ENCODE measurements at places on chromosomes 7 and 10.

GRCh38 chr7:74495112-74496086 lies 41.7 kb downstream of the GTF2IRD1 start:
- H3K4me1 ChIP-seq, result peaks cover 26% of the 10 kb centered on the region
- peak overlapping the region; percentile 25 for H3K27ac ChIP-seq
- H3K4me3 ChIP-seq, result no peak overlapping the region
- H3K36me3 ChIP-seq, result peaks cover 33% of the 10 kb centered on the region

- no peaks in the 10 kb centered on the region for H3K27me3 ChIP-seq
- H3K27ac ChIP-seq, result no peak overlapping the region
- H3K36me3 ChIP-seq, result no peaks in the 10 kb centered on the region
These were observed 29.8 kb upstream of the SDK1 start for GRCh38 chr7:3271298-3271697.

DNA sequence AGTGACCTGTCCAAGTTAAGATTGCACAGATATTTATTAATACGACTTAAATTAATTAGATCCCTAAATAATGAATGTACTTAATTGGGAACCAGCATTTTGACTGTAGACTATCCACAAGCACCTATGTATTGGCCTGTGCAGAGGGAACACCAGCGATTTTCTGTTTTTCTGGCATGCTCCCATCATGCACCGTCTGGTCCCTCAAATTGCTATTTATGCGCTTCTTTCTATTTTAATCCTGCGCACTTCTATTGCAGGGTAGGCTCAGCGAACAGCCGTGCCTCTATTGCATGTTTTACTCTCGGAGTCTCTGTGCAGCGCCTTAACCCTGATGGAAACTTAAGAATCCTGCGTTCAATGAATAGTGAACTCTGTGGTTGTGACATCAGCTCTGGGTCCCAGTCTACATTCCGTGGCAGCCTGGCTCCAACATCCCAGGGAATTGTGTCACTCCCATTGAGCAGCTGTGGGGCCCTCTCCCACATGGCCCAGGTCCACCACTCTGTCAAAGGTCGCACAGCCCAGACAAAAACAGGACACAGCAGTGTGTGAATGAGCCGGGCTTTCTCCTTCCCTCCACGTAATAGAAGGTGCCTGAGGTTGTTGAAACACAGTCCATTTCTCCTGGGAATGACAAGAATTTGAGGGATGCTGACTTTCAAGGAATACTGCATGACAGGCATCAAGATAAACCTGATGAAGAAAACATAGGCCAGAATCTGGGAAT lies 239.7 kb upstream of the KLF6 start:
- H3K4me1 ChIP-seq, result no peaks in the 10 kb centered on the region
- no peak for DNase-seq
- no peak overlapping the region for H3K27ac ChIP-seq

DNA sequence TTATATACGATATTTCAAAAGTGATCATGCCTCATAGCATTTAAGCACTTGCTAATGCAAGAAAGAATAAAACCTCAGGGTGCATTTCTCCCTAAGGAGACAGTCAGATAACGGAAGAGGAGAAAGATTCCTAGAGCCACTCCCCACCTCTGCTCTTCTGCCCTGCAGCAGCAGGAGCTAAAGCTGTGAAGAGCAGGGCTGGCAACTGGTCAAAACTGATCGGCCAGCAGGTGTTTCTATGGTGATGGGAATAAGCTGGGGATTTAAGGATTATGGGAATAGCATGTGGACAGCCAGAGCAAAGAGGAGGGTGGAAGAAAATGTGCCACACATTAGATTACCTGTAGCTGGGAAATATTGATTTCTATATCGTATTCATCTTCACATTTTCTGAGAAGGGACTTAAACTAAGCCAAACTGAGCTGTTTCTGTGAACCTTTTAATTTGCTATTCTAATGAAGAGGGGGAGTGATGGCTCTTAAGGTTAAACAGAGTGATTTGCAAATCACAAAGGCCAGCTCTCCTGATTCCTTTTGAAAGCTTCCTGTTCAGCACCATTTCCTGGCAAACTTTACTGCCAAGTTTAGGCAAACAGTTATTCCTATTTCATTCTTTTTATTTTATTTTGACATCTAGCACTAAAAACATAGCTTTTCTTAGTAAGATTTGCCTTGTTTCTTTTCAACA lies 268.9 kb upstream of the PFKP start:
- H3K36me3 ChIP-seq, result no peaks in the 10 kb centered on the region
- no peak overlapping the region for H3K4me3 ChIP-seq
- DNase-seq, result no peak
- no peak overlapping the region for H3K27ac ChIP-seq

- no peaks in the 10 kb centered on the region for H3K27me3 ChIP-seq
- H3K4me3 ChIP-seq, result no peak overlapping the region
- no peaks in the 10 kb centered on the region for H3K4me1 ChIP-seq
- DNase-seq, result no peak
These were observed 195.7 kb upstream of the CELF2 start for GRCh38 chr10:10821926-10822325.

DNA sequence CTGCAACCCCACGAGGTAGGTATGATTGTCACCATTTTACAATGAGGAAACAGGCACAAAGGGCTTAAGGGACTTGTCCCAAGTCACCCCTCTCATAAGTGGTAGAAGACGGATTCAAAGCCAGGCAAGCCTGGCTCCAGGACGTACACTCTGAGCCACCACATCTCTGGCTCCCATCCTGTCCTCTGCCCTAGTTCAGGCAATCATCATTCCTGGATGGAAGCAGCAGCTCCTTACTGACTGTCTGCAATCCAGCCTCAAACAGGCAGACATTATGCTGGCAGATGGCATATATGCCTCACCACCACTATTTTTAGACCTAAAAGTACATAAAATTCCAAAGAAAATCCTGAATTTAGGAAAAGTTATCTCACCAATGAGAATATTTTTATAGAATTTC lies 100.7 kb downstream of the USP6NL start:
- H3K27ac ChIP-seq, result no peak overlapping the region
- H3K4me1 ChIP-seq, result peaks cover 5% of the 10 kb centered on the region
- no peaks in the 10 kb centered on the region for H3K36me3 ChIP-seq
- no peak for DNase-seq
- H3K27me3 ChIP-seq, result no peaks in the 10 kb centered on the region
- no peak overlapping the region for H3K4me3 ChIP-seq

DNA sequence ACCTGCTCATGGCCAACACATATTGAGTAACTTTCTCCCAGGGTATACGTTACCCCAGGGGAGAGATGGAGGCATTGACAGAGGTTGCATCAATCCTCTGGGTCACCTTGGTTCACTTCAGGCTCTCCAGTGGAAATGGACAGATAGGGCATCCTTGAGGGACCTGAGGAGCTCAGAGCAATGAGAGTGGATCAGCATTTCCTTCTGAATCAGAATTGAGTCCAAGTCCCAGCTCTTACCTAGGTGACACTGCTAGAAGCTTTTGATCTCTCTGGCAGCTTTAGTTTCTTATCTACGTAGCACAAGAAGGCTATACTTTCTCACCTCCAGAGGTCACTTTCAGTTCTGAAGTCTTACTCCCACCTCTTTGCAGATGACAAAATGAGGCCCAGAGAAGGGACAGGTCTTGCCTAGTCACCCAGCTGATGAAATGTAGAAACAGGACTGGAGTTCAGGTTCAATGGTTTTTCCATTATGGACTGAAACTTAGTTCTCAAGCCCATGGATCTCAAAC lies 35.2 kb downstream of the PANK1 start:
- H3K27me3 ChIP-seq, result no peaks in the 10 kb centered on the region
- no peaks in the 10 kb centered on the region for H3K4me1 ChIP-seq
- H3K4me3 ChIP-seq, result no peak overlapping the region
- DNase-seq, result no peak

- H3K27ac ChIP-seq, result no peak overlapping the region
- H3K36me3 ChIP-seq, result no peaks in the 10 kb centered on the region
- no peak overlapping the region for H3K4me3 ChIP-seq
- H3K27me3 ChIP-seq, result no peaks in the 10 kb centered on the region
- H3K4me1 ChIP-seq, result no peaks in the 10 kb centered on the region
These were observed 173.2 kb downstream of the BUB3 start for GRCh38 chr10:123327450-123327849.

- H3K27me3 ChIP-seq, result no peaks in the 10 kb centered on the region
- peaks cover 20% of the 10 kb centered on the region for H3K4me1 ChIP-seq
- no peak overlapping the region for H3K27ac ChIP-seq
- H3K36me3 ChIP-seq, result no peaks in the 10 kb centered on the region
- no peak overlapping the region for H3K4me3 ChIP-seq
These were observed 186.2 kb downstream of the DNAJB6 start for GRCh38 chr7:157522954-157523353.

DNA sequence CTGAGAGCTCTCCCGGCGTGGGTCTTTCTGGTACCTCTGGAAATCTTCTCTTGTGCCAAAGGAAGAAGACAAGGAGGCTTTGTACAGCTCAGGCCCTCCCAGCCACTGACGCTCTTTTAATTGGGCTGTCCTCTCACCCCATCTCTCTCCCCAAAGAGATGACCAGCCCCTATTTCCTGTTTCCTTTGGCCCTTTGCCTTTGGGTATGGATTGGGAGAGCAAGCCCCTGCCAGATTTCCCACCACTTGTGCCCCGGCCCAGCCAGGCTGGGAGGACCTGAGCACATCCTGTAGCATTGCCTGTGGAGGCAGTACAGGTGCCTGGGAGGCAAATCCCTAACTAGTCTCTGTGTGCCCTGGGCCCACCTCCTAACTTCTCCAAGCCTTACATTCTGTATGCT lies 5.7 kb upstream of the PLAC9 start:
- peaks cover 5% of the 10 kb centered on the region for H3K4me1 ChIP-seq
- H3K4me3 ChIP-seq, result no peak overlapping the region
- no peaks in the 10 kb centered on the region for H3K36me3 ChIP-seq

GRCh38 chr7:14834456-14834855 lies 68.1 kb downstream of the DGKB start:
- H3K36me3 ChIP-seq, result no peaks in the 10 kb centered on the region
- H3K4me1 ChIP-seq, result no peaks in the 10 kb centered on the region
- H3K4me3 ChIP-seq, result no peak overlapping the region
- DNase-seq, result no peak
- no peaks in the 10 kb centered on the region for H3K27me3 ChIP-seq

- no peaks in the 10 kb centered on the region for H3K36me3 ChIP-seq
- no peak overlapping the region for H3K27ac ChIP-seq
- no peaks in the 10 kb centered on the region for H3K27me3 ChIP-seq
- no peak for DNase-seq
These were observed 86.3 kb upstream of the MKLN1 start for GRCh38 chr7:131241386-131241785.

Data from spinal cord (tissue), 10 donors.